ENCODE measurements at places on chromosomes 2 and 18.

GRCh38 chr2:96869281-96869821 lies 529 bp downstream of the SEMA4C start:
- no peak for DNase-seq

DNA sequence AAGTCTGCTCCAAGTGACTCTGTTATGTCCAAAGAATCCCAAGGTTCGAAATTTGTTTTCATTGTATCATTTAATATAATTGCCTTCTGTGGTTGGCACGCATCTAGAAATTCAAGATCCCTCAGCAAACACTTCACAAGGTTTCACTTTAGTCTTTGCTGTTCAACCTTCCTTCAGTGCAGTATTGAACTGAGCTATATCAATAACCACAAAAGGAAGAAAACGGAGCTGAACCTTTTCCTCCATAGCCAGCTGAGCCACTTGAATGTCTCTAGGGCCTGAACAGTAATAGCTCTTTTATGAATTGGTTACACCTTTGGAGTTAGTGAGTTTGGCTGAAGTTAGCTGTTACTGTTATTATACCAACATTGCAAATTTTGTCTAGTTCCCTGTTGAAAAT lies 357.7 kb upstream of the HNRNPA3 start:
- no peak for DNase-seq

GRCh38 chr2:174868878-174869277 lies 104.6 kb upstream of the CHRNA1 start:
- no peak for DNase-seq

GRCh38 chr2:133812826-133813617 lies 244.8 kb upstream of the NCKAP5 start:
- no peak for DNase-seq

DNA sequence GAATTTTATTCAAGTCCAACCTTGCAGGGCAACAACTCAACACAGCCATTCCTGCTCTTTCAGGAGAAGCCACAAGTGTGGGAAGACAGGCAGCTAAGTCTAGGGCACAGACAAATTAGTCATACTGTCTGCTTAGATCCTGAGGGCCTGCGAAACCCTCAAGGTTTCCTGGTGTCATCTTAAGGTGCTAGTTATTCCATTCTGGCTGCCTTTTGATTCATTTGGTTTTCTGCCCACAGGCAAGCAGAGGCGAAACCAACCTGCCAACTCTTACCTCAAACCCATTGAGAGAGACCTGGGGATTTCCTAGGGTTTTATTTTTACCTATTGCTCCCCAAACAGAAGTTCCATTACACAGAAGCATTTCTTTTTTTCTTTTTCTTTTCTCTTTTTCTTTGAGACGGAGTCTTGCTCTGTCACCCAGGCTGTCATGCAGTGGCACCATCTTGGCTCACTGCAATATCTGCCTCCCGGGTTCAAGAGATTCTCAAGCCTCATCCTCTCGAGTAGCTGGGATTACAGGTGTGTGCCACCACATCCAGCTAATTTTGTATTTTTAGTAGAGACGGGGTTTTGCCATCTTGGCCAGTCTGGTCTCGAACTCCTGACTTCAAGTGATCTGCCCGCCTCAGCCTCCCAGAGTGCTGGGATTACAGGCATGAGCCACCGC lies 23.7 kb upstream of the SCYGR1 start:
- peak; percentile 7 for DNase-seq

DNA sequence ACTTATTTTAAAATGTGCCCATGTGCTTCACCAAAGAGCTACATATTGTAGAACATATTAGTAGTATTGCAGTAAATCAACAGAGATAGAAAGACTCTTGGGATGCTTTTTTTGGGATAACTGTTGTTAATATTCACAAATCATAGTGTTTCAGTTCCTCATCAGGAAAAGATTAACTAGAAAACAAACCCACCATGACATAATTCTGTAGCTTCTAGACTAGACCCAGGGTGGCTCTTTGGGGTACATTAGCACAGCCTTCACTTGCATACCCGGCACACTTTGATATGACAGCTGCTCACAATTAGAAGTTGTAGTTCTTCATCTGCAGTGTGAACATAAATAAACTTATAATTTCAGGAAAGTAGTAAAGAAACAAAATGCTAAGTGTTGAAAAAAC lies 154.2 kb downstream of the ATP9B start:
- no peak for DNase-seq

GRCh38 chr18:74722237-74722636 lies 124.6 kb downstream of the ZNF407 start:
- no peak for DNase-seq

GRCh38 chr2:65198737-65199136 lies 28.9 kb upstream of the ACTR2 start:
- no peak for DNase-seq

DNA sequence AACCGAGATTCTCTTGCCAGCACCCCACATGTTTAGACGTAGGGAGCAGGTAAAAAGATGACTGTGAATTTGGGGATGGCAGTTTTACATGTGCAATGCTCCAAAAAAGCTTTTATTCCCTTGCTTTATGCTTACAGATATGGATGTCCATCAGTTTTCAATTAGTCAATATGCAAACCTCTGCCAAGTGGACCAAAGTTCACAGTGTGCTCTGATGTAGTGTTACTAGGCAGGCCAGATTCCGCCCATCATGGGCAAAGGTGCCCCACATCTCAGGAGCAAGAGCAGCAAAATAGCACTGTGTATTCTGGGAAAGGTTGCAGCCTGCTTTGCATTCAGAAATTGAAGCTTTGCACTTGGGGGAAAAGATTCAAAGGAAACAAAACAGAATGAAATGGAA lies 329.7 kb upstream of the ZEB2 start:
- no peak for DNase-seq

GRCh38 chr2:214192711-214193110 lies 218.1 kb upstream of the VWC2L start:
- DNase-seq: no peak

GRCh38 chr2:179311101-179311500 lies 46.5 kb upstream of the SESTD1 start:
- no peak for DNase-seq

- DNase-seq: no peak
Observed at GRCh38 chr18:44651478-44651877, 29.2 kb upstream of the SETBP1 start.

GRCh38 chr18:43662657-43663056 lies 385.4 kb upstream of the SYT4 start:
- DNase-seq: no peak

- DNase-seq: no peak
Observed at GRCh38 chr18:607930-608329, 11.1 kb downstream of the CLUL1 start.

- no peak for DNase-seq
Observed at GRCh38 chr2:38602136-38602731, 494 bp downstream of the HNRNPLL start.

DNA sequence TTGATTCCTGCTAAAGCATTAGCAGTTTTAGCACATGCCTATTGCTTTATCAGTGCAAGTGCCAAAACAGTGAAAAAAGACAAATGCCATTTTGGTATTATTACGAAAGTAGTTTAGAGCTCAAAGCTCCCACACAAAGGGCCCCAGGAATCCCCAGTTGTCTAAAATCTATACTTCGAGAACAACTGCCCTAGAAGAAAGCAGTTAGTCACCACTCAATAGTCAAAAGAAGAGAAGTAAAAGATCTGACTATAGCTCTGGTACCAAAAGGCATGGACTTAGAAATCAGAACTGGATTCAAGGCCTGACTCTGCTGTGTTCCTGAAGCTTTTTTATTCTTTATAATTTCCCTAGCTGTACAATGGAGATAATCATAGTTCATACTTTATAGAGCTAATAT lies 21.8 kb downstream of the SCN3A start:
- no peak for DNase-seq

DNA sequence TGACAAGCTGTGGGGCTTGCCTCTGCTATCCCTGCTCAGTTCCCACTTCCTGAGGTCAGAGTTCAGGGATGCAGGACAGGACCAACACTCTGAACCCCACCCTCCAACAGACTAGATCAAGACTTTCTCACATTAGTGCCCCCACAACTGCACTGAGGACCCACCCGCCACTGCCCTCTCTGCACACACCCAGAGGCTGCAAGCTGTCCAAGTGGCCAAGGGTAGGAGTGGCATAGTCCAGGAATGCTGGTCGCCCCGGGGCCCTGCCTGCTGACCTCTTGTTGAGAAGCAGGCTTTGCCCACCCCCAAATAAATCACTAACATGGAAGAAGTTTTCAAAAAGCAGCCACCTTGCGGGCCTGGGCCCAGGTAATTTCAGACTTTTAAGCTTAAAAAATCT lies 5.5 kb upstream of the KIF1A start:
- no peak for DNase-seq

- DNase-seq: peak; percentile 34
Observed at GRCh38 chr2:37892436-37893114, 32.5 kb upstream of the RMDN2 start.

DNA sequence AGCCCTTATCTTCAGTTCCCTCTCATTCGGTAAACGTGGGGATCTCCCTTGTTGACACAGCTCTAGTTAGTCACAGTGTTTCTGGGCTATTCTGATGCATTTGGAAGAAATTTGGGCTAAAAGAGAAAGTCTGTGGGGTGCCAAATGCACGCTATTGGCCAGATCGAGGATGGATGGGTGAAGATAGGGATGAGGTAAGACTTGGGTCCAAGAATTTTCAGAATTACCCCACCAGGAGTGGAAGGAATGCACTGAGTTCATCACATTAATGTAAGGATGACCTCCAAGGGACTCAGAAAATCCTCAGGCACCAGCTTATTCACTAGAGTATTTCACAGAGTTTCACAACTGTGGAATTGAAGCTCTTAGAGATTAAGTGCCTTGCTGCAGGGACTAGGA lies 49.3 kb downstream of the NRP2 start:
- DNase-seq: no peak

DNA sequence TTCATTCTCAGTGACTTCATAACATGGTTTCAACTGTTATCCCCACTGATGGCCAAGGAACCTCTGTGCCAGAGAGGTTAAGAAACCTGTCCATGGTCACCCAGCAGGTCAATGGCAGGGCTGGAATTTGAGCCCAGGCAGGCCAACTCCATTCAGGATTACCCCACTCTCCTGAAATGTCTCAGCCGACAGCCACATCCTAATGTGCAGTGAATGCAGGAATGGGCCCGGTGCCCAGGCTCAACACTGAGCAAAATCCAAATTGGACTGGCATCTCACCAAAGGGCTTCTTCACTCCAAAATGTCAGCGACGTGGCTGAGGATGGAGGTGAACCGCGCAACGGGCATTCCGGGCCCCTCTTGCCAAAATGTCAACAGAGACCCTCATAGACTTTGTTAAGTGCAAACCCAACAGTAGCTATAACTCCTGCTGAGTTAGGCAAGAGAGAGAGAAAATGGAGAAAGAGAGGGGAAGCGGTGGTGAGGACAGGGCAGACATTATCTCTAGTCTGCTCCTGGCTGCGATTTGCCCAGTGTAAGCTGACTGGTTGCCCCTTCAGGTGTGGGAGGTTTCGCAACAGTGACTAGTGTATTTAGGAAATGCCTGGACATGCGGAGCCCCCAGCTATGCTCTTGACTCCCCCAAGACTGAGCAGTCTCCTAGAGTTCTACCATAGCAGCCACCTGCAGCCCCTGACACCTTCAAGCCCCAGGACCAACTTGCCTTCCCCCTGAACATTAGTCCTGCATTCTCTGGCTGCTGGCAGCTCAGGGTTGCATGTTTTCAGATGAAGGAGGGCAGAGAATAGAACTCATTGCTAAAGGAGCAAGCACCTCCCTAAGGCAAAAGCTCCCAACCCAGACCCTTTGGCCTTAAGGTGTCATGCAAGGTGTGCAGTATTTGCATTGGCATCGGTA lies 167.7 kb downstream of the ANAPC1 start:
- DNase-seq: no peak

GRCh38 chr18:23077493-23078256 lies 57.6 kb upstream of the CABLES1 start:
- no peak for DNase-seq

DNA sequence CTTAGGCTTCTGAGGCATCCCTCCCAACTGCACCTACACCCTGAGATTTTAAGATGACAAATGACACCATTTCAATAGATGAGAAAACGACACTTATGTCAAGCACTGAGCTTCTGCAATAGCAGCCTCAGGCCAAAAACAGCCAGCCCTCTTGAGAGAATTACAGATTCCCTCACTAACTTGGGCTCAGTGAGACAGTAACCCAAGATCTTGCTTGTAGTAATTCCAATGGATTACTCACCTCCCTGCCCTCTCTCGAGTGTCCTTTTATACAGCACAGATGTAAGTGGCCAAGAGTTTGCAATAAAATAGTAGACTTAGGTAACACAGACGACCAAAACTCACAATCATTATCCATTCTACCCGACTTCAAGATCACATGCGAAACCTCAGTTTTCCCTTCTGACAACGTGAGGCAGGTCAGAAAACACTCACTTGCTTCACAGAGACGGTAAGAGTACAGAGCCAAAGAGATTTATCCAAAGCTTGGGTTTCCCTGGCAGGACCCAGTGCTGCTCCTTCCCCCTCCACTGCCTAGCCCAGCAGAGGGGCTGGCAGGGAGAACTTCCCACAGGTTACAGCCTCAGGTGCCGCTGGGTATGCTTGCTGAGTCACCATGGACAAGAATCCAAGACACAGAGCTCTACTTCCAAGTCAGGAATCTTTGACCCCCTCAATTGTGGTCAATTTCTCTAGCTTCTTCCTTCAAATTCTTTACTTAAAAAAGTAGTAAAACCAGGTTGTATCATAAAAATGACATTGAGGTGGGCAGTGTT lies 181.4 kb downstream of the MYO5B start:
- no peak for DNase-seq

DNA sequence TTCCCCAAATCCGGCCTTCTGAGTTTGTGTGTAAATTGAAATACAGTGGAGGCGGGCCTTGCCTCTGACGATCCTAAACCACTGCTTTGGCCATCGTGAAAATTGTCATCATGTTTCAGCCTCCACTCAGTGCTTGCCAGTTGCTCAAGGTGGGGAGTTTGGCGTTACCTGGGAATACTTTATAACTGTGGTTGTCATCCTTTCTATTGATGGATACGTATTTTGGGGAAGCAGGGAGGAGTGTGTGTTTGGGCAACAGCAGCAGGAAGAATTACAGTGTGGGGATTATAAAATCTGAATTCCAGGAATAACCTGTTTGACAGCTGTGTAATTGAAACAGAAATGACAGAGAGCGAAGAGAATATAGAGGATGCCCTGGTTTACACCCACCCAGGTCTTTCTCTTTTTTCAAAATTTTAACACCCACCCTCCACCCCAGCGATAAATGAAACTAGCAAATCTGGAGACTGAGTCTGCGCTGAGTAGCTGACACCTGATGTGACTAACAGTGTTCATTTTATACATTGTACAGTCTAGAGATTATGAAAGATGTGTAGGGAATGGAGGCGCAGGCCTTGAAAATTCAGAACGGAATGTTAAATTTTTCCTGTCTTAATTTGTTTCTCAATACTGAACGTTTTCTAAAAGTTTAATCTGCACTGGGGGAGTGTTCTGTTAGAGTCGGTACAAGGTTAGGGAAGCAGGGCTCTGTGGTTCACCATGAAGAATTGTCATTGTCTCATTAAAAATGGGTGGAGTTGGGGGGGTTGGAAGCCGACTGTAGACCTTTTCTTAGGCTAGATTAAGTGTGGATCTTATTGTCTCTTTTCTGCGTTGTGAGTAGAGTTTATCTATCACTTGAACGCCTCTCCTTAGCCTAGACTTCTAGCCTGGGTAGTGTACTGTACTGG lies 1.6 kb downstream of the MAP4K4 start:
- peak; percentile 53 for DNase-seq
